Neuronal stem cell (in vitro differentiated cells): ENCODE measurements at places on chromosomes 11 and 22.

GRCh38 chr11:104738918-104739317 lies 159.3 kb downstream of the CASP12 start:
- no peak for DNase-seq

DNA sequence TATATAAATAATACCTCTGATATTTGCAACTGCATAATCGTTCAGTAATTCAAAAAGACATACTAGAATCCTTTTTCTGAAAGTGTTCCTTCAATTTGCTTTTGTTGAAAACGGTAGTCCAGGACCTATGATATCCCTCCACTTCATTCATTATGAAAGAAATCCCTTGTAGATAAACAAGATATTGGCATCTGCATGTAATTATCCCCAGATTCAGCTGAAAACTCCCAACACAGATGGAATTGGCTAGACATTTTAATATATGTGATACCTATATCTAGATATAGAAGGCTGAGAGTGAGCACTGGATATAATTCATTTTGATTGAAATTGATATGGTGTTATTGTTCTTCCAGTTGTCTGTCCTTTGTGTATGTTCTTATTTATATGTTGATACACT lies 109.4 kb downstream of the MSANTD4 start:
- no peak for DNase-seq

DNA sequence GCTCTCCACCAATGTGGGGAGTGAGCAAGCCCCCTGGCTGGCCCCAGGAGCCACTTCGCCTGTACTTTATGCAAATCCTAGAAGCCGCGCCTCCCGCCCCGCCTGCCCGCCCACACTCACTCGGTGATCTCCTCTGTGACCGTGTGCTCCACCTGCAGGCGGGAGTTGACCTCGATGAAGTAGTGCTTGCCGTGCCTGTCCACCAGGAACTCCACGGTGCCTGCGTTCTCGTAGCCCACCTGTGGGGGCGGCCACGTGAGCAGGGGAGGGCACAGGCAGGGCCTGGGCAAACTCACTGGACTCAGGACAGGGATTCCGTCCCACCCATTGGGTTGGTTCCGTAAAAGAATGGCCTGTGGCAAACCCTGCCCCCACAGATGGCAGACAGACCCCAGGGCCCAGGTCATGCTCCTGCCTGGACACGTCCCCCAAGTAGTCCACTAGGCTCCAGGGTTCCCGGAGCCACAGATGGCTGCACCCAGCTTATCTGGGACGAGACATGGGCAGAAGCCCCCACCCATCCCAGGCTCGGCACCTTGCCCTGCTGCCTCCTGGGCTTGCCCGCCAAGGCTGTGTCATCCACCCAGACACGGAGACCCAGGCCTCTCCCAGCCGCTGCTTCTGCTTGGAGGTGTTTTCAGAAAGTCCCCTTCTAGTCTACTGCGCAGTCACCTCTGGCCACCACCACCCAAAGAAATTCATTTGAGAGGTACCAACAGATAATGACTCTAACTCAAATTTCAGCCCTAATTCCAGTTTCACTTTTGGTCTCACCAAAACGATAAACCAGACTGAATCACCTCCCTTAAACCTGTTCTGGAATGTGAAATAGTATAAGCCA lies 12.1 kb downstream of the LRFN4 start:
- DNase-seq = peak; percentile 42

- DNase-seq = no peak
Measured at GRCh38 chr11:47391077-47391583, 12.8 kb upstream of the SPI1 start.

- DNase-seq = no peak
Measured at GRCh38 chr11:43399983-43400630, 41.4 kb downstream of the TTC17 start.

- DNase-seq = no peak
Measured at GRCh38 chr11:127362754-127363308, 362.3 kb upstream of the KIRREL3 start.

GRCh38 chr11:96189351-96189750 lies 153.6 kb downstream of the MAML2 start:
- no peak for DNase-seq

GRCh38 chr22:35792506-35792905 lies 74.8 kb downstream of the APOL5 start:
- no peak for DNase-seq

DNA sequence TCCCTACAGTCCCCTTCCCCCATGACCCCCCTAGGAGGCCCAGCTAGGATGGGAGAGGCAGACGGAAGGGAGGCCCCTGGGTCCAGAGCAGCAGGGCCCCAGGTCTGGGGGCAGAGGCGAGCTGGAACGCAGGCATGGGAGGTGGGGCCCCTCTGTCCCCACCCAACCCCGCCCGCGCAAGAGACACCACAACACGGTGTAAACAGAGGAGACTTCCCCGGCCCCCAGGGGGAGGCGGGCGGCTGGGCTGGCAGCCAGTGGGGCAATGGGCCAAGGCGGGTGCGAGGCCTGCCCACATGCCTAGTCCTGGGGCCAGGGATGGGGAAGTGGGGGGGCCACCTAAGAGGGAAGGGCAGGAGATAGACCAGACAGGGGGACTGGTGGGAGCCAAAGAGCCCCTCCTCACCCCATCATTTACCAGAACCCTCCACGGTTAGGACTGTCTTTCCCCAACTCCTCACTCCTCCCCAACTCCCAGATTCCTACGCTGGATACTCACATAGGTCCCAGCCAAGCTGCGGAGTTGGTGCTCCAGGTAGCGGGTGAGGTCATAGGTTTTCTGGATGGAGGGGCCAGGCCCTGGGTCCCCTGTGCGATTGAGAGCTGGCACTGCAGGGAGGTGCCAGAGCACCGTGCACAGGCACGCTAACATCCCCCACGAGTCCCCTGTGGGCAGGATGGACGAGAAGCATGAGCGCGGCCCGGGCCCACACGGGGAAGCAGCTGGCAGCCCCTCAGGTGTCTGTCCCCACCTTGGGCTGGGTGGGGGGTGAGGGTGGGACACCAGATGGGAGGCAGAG lies 6.2 kb downstream of the CLCF1 start:
- no peak for DNase-seq

DNA sequence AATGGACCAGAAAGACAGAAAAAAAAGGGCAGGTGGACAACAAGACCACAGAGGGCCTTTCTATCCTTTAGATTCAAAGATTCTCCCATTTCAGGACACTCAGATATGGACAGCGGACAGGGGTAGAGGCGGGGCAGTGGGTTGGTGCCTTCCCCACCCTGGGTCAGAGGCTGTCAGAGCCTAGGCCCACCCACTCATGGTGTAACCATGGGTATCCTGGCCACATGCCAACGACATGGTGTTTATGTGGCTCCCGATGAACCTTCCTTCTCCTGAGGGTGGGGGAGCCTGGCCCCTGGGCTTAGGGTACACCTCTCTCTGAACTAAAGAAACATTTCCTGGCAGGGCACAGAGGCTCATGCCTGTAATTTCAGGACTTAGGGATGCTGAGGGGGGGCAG lies 14.3 kb upstream of the P2RY2 start:
- DNase-seq = no peak

- no peak for DNase-seq
Measured at GRCh38 chr22:17587629-17588028, 24.3 kb downstream of the SLC25A18 start.

GRCh38 chr22:43925433-43926348 lies 2.1 kb downstream of the PNPLA3 start:
- peak; percentile 80 for DNase-seq

DNA sequence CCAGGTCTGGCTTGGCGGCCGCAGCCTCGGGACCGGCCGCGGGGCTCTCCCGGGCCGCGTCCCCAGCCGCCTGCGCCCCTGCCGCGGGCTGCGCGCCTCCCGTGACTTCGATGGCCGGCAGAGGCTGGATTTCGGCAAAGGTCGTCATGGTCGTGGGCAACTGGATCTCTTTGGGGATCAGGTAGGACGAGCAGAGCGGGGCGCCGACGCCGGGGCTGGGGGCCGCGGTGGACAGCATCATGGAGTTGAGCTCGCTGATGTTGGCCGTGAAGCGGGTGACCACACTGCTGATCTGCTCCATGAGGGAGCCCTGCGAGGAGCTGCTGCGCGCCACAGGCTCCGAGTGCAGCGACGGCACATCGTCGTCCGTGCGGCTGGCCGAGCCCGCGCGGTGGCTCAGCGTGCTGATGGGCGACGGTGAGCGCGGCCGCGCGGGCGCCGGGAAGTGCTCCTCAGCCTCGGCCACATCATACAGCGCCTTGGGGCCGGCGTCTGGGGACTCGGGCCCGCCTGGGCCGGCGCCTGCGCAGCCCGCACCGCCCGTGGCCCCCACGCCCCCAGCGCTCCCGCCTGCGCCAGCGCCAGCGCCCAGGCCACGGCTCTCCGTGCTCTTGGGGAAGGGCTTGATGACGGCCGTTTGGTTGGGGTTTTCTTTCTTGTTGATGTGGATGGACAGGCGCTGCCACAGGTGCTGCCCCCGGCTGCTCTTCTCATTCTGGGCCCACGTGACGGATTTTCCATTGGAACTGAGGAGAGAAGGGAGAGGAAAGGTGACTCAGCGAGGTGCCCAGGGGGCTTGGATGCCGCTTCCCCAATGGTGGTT lies 171.4 kb upstream of the CTSC start:
- no peak for DNase-seq

GRCh38 chr22:43849731-43850130 lies 12.6 kb downstream of the SULT4A1 start:
- no peak for DNase-seq

DNA sequence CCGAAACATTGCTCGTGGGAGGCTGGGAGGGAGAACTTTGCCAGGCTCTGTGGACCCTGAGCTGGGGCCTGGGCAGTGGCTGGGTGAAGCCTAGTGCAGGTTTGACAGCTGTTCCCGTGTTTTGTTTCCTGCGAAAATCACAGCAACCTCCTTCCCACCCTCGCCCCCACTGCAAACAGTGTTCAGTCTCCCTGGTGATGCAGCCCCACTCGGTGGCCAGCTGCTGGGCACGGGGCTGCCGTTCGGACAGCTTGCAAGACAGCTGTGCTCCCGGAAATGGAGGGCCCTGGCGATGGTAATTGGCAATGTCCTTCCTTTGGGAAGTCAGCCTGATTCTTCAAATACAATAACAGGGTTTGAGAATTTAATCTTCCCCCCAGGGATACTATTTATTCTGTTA lies 10.4 kb upstream of the GAL start:
- DNase-seq = no peak

- DNase-seq = no peak
Measured at GRCh38 chr11:123230346-123230745, 35.3 kb upstream of the CLMP start.

GRCh38 chr11:67022961-67023956 lies at the start of gene SYT12:
Gene SYT12 (plus strand): TSS chr11:67023134. CDS start chr11:67030145, 7,011 bp downstream.
- peak; percentile 18 for DNase-seq

DNA sequence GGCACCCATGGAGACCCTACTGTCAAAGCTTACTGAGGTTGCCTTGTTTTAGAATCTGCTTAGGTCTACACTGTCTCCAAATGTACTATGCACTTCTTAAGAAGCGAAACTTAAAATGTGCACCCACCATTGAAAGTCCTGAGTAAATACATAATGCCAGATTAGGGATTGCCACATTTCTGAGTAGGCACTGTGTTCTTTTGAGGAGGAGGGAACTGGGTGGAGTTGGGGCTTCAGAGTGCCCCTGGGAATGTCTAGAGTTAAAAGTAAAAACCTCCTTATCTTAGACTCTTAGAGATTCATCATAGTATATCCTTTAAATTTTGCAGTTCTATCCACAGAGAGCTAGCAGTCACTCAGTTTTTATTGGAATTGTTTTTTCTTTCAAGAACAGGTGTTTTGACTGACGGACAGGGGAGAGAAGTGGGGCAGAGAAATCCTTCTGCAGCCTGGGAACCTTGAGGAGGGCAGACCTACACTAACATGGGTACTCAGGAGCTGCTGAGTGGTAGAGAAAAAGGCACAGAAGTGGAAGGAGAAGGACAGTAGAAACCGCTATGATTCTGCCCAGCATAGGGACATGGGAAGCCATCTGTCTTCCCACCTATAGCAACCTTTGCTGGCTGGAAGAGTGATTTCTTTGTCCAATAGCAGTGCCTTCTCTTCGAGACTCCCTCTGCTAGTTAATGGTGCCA lies 33.4 kb upstream of the MICAL2 start:
- DNase-seq = no peak

DNA sequence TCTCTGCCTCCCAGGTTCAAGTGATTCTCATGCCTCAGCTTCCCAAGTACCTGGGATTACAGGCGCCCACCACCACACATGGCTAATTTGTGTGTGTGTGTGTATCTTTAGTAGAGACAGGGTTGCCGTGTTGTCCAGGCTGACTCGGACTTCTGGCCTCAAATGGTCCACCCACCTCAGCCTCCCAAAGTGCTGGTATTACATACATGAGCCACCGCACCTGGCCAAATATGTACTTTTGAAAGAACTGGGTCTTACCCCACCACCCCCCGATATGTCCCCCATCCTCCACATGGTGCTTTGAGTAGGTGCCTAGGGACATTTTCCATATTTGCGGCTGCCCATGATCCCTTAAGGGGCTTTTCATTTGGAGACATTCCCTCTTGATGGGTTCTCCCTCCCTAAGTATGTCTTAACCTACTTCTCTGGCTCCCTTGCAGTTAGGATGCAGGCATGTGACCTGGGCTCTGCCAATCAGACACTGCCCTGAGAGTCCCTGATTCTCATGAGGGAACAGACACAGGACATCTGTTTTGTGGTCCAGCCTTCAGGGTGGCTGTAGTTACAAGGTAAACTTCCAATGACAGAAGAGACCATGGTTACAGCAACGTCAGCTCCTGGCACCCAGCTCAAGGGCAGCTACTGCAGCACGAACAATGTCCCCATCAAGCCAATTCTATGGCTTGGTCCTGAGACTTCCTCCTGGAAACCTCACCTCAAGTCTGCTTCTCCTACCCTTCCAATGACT lies 48.4 kb downstream of the CHST1 start:
- DNase-seq = no peak

GRCh38 chr22:24938741-24939341 lies 7.7 kb downstream of the LHFPL7 start:
- no peak for DNase-seq

GRCh38 chr11:115497303-115497702 lies 6.9 kb downstream of the CADM1 start:
- DNase-seq = no peak

DNA sequence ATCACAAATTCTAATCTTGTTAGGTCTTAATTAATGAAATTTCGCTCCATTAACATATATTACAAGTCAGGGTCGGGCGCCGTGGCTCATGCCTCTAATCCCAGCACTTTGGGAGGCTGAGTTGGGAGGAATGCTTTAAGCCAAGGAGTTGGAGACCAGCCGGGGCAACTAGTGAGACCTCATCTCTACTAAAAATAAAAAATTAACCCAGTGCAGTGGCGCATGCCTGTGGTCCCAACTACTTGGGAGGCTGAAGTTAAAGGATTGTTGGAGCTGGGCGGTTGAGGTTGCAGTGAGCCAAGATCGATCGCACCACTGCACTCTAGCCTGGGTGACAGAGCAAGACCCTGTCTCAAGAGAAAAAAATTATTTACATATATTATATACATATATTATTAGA lies 1.9 kb downstream of the TMA7B start:
- no peak for DNase-seq

- no peak for DNase-seq
Measured at GRCh38 chr11:44829838-44830237, 103.1 kb downstream of the TSPAN18 start.

- no peak for DNase-seq
Measured at GRCh38 chr11:65486570-65487466, 12.0 kb upstream of the MALAT1 start.

- no peak for DNase-seq
Measured at GRCh38 chr22:28981818-28982499, 79.7 kb downstream of the C22orf31 start.

- no peak for DNase-seq
Measured at GRCh38 chr11:131906963-131907362, 536.5 kb downstream of the NTM start.
